ENCODE measurements at places on chromosomes 5 and 9. TPM values are rescaled to one million over a fixed set of nuclear protein-coding genes. Genes with fewer than 3 reads are reported as not detected.

DNA sequence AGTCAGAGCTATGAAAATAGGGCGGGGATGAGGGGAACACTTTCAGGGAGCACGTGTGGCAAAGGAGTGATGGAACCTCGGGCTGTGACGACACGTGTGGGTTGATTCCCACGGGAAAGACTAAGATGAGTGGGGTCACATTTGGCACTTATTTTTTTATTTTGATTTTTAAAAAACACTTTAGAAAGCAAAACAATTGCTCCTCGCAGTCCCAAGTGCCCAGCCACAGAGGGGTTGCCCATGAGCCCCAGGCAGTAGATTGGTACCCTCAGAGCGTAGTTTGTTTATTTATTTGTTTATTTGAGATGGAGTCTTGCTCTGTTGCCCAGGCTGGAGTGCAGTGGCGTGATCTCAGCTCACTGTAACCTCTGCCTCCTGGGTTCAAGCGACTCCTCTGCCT is 69.7 kb downstream of the WNK2 start:
- DNase-seq, result no peak

DNA sequence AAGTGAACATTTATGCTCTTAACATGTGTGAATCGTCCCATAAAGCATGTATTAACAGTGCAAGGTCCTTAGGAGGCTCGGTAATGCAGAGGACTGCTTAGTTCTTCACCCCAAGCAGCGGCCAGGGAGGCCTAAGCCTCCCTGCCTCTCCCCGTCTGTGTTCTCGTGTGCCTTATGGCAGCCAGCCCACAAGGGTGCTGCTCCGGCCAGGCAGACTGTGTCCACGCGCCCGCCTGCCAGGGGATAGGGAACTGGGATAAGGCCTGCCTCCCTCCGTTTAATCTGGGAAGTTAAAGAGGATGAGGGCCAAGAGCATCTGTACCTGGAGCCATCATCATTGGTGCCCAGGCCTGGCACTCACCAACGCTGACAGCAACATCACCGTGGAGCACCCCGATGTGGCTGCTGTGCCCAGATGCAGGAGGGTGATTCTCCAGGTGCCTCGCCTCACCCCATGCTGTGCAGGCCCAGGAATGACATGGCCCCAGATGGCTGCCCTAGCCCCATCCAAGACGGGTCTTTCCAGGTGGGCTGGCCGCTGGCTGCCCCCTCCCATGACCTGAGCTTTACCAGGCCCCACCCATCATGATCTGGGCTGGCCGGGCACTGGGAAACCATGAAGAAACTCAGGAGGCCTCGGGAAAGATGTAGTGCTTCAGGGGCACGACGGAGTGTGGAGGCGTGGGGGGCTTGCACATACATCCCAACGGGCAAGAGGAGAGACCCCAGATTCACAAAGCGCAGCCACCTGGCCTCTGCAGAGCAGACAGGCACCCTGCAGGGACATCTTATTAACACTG is 35.6 kb upstream of the SUSD3 start:
- DNase-seq, result no peak

DNA sequence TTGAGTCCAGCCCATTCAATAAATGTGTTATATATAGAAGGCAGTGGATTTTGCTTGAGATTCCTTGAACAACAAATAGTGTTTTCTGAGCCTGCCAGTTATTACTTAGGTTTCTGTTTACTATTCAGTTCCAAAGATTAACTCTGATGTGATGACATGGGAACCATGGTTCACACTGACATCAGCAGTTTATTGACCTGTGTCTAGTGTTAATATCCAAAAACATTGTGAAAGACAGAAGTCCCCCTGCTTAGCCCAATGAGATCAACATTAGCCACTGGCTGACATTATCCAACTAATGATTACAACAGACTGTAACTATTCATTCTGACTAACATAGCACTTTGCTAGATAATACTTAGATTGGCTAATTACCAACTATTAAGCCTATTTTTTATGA is 14.9 kb downstream of the APBA1 start:
- DNase-seq, result no peak

- peak; percentile 73 for DNase-seq
Observed at GRCh38 chr5:56481428-56482357, 248.6 kb upstream of the ANKRD55 start.

DNA sequence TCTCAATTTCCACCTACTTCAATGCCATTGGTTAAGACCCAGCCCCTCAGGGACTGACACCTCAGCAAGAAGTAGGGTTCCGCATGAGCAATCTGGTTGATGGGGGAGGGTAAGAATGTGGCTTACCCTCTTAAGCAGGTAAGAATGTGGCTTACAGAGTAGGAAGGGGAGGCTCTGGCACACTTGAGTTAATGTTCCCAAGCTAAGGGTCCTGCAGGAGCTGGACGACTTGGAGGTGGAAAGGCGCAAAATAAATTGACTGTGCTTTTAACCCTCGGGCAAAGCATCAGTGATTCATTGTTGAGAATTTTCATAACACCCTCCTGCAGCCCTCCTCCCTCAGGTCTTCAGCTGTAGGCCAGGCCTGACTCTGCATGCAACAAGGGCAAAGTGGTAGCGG is 24.9 kb upstream of the ADRA1B start:
- DNase-seq, result no peak

The DDX4 gene
- 0.24 TPM for polyA plus RNA-seq

The ADAMTS6 gene
- 5.3 TPM for polyA plus RNA-seq

The MSX2 gene
- polyA plus RNA-seq, result 7.3 TPM

The TTC33 gene
- 25.3 TPM for polyA plus RNA-seq
